Stimulated activated CD4-positive, alpha-beta T cell treated with anti-CD3 and anti-CD28 coated beads, Interleukin-1b, Interleukin-23, amount 100 ng/mL, for 1 hour (primary cell): ENCODE measurements at places on chromosomes 2 and 18.

DNA sequence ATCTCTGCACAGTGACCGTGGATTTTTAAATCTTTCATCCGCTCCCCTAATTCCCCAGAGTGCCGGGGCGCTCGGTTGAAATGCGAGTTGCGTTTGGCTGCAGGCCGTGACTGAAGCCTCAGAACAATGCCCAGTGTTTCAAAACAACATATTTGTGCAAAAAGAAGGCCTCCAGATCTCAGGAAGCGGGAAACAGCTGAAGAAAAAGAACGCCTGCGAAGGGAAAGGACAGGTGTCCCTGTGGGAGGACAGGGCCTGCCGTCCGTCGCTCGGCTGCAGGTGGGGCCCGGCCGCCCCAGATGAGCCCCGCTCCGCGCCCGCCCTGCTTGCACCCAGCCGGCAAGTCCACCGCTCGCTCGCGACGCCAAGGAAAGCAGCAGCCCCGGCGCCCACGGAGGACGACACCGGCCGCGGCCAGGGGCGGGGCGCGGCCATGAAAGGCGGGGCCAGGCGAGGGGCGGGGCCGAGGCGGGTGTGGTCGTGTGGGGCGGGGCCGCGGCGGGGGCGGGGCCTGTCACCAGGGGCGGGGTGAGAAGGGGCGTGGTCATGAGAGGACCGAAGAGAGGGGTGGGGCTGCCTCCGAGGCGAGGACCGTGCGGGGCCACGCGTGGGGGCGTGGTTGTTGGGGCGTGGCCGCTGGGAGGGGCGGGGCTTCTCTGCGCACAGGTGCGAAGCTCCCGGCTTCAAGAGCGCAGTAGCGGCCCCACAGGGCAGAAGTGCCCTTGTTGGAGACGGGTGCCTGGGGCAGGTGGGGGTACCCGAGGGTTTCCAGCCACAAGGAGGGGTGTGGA, 17.6 kb upstream of the BOK start:
- peak; percentile 13 for DNase-seq

GRCh38 chr2:54657664-54658083, 65.8 kb upstream of the EML6 start:
- DNase-seq, result no peak

GRCh38 chr2:234467289-234467688, 29.6 kb downstream of the ARL4C start:
- no peak for DNase-seq

DNA sequence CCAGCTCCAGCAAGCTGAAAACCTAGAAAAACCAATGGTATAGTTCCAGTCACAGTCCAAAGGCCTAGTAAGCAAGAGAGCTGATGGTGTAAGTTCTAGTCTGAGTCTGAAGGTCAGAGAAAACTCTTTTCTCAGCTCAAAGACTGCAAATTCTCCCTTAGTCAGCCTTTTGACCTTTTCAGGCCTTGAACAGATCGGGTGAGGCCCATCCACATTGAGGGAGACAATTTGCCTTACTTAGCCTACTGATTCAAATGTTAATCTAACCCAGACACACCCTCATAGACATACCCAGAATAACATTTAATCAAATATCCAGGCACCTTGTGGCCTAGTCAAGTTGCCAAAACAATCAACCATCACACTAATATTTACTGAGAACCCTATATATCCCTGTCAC, 110.8 kb upstream of the KCNJ3 start:
- DNase-seq, result no peak

DNA sequence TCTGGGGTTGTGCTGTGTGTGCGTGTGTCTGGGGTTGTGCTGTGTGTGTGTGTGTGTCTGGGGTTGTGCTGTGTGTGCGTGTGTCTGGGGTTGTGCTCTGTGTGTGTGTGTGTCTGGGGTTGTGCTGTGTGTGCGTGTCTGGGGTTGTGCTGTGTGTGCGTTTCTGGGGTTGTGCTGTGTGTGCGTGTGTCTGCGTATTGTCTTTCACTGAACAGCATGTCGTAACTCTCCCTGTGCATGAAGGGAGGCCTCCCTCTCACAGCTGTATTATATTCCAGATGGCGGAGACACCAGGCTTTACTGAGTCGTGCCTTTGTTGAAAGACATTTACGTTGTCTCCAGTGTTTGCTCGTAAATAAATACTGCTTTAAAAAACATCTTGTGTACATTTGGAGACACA, 5.9 kb downstream of the ACKR3 start:
- DNase-seq, result no peak
